ENCODE measurements at places on chromosomes 2 and 18.

- no peak for DNase-seq
These were observed 101.5 kb upstream of the MGAT5 start for GRCh38 chr2:134152045-134153010.

GRCh38 chr18:12038639-12039539 is 54.8 kb upstream of the ANKRD62 start:
- DNase-seq, result peak; percentile 79

DNA sequence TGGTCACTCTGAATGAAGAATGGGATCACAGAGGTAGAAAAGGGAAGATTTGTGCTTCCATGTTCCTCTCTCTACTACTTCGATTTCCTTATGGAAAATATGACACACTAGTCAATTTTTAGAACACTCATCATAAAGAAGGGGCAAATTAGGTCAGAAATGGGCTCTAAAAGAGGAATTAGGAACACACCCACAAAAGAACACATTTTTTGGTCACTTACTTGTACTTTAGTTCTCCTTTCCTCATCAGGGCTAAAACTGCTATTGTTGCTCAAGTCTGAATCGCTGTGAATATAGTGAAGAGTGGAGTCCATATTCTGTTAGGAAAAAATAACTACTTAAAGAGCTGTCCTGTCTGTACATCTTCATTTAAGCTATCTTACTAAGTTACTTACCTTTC is 52.6 kb downstream of the PPP4R1 start:
- no peak for DNase-seq

GRCh38 chr2:37367310-37367709 is 22.9 kb downstream of the QPCT start:
- DNase-seq, result no peak

DNA sequence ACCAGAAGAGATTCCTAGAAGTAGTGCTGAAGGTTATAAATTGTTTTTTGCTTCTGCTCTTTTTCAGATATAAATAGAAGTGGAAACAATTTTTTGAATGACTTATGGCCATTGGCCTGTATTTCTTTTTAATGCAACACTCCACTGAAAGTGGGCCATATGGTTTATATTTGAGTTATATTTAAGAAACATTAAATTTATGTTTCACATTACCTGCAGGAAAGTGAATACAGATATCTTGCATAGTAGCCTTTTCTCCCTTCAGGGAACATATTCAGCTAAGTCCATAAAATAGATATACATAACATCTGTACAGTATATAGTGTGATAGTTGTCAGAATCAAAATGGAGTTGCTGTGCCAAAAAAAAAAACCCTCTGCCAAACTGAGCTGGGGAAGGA is 53.1 kb upstream of the EFEMP1 start:
- no peak for DNase-seq

- no peak for DNase-seq
These were observed 580 bp downstream of the TMEM163 start for GRCh38 chr2:134718023-134718816.

DNA sequence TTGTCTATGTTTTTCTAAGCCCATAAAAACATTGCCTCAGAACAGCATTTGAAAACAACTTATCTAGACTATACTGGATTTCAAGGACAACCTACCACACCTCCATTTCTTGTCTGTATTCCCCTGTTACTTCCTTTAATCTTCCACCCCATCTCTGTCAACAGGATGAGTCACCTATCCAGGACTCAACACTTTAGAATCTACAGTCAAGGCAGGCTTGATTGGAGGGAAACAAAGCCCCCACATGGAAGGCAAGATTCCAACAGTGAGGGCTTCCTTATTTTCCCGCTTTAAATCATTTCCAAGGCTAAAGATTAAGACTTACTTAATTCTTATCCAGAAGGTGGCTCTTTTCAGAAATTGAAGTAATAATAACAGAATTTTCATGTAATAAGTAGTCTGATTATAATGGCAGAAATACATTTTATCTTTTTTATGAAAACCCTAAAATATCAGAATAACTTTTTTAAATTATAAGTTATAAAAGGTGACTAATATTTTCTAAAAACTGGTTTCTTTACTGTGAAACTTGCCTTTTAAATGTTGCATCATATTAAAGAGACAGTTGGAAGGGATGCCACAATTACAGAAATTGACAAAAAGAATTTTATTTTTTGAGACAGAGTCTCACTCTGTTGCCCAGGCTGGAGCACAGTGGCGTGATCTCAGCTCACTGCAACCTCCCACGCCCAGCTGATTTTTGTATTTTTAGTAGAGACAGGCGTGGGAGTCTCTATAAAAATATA is 138.7 kb upstream of the CCDC150 start:
- DNase-seq, result no peak

DNA sequence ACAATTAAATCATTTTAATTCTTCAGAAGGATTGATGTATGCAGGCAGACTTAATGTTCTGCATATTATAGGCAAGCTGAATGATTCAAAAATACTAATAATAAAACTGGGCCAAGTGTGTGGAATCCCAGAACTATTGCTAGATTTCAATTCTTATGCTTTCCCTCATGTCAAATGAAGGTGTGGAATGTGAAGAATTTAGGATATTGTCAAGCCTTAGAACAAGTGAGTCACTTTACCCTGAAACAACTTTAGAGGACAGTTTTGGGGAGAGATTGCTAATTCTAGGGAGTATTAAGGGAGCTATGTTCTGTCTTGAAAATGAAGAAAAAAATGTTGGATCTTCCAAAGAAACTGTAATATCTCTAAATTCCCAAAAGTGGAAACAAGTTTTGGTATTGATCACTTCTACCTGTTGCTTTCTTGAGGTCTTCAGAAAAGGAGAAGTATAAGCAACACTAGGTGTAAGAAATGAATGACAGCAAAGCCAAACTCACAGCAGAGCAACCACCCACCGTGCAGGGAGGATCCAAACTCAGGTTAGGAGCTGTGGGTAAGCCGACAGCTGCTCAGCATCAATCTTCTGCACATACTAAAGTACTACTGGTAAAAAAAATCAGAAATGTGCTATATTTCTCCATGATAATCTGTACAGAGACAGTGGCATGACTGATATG is 818.1 kb downstream of the SLC4A3 start:
- peak; percentile 27 for DNase-seq

- peak; percentile 52 for DNase-seq
These were observed 11.4 kb downstream of the OSGEPL1 start for GRCh38 chr2:189751080-189751658.

- no peak for DNase-seq
These were observed 253.4 kb downstream of the PIEZO2 start for GRCh38 chr18:10895976-10896375.

DNA sequence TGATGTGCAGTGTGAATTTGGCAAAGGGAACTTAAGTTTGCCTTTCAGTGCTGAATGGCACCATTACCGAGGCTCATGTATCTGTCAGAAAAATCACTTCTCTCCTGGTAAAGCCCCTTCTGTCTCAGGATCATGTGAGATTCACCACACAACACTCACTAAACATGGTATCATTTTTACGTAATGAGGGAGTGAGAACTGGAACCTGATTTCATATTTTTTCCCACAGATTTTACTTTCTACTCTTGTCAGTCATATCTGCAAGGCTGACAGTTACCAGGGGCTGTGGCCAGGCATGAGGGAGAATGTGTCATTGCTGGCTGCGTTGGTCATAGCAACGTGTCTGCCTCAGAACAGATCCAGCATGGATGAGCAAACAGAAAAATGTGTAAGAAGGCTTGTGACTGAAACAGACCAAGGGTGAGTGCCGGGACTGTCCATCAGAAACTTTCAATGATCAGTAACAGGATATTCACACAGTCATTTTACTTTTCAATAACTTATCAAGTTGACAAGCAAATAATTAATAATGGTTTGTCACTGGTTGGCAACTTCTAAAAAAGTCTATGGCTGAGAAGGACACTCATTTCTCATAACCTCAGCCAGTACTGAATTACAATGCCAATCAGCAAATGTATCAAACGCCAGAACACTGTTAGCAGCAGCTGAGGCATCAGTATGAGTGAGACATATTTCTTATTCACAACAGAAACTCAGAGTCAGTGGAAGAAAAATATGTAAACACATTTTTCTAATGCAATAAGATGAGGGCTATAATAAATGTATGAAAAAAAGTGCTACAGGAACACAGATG is 100.5 kb downstream of the CDC42EP3 start:
- peak; percentile 77 for DNase-seq

GRCh38 chr2:8622924-8623465 is 58.9 kb upstream of the ID2 start:
- DNase-seq, result no peak

DNA sequence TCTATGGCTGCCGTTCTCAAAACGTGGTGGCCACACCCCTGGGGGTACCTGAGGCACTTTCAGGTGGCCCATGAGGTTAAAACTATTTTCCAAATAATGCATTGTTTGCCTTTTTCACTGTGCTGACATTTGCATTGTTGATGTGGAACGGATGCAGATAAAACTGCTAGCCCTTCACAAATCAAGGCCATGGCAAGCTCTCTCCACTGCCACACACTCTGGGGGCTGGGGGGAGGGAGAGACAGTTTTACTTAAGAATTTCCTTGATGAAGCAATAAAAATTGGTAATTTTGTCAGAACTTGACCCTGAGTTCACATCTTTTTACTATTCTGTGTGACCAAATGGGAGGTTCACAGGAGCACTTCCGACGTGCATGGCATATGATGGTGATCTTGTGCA is 22.0 kb upstream of the TGIF1 start:
- DNase-seq, result no peak

GRCh38 chr2:219687272-219687671 is 59.8 kb downstream of the SLC4A3 start:
- DNase-seq, result peak; percentile 58

GRCh38 chr2:177161741-177162460 is 50.7 kb upstream of the HNRNPA3 start:
- DNase-seq, result peak; percentile 56

GRCh38 chr2:173359231-173359630 is 4.6 kb downstream of the CDCA7 start:
- peak; percentile 6 for DNase-seq

DNA sequence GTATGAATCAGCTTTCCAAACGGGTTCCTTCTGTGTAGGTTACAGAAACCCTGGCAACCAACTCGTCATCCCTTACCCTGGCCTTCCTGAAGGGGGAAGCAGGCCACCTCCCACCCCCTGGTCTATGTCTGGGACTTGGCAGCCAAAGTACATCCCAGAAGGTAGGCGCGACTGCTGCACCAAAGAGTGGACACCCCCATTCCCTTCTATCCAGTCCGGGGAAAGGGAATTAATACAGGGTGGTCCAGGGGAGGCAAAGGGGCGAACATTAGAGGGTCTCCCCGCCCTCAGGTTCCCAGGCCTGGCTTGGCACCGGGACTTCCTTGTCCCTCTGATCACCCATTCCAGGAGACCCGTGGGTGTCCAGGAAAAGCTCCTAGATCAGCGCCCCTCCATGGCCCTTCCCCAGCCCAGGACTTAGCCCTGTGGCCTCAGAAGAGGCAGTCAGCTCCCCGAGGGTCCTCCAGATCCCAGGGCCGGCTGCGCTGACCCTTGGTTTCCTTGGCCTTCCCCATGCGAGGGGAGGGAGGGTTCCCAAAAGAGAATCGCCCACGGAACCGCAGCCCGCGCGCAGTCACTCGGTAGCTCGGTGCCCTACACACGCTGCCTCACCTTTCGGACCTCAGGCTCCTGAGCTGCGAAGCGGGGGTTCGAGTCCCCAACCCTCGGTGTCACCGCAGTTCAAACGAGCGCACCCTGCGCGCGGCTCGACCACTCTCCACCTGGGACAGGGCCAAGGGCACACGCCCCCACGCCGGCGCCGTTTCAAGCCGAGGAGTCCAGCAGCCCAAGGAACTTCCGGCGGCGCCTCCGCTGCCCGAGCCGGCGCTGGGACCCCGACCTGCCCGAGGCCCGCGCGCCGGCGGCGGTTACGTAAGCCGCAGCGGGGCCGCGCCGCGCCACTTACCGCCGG is at the start of gene PER2:
Gene PER2, minus strand, starts transcription at position 874 of the 913 bp plus-strand sequence. CDS start 10,674 bp downstream, outside the sequence.
- DNase-seq, result peak; percentile 81

- peak; percentile 50 for DNase-seq
These were observed 393.5 kb downstream of the ERBB4 start for GRCh38 chr2:212145121-212145520.

DNA sequence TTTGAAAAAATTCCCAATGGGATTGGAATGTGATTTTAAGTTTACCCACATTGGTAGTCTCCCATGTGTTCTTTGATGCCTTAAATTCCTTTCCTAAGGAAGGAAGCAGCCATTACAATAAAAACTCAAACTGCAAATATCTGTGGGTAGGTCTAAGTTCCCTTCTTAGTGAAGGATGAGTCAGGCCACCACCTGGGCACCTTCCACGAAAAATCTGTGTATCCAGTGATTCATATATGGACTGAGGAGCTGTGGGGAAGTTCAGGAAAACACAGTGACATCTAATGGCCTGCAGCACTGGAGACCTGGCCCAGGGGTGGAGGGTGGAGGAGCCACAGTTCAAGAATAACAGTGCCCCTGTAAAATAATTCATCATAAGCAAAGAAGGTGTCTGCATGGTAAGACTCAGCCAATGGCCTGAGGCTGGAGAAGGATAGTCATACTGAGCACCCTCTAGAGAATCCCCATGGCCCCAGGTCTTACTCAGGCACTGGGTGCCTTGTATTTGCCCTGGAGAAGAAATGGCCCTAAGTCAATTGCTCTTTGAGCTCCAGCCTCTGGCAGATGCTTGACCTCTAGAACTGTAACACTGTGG is 248.6 kb downstream of the SP3 start:
- no peak for DNase-seq

DNA sequence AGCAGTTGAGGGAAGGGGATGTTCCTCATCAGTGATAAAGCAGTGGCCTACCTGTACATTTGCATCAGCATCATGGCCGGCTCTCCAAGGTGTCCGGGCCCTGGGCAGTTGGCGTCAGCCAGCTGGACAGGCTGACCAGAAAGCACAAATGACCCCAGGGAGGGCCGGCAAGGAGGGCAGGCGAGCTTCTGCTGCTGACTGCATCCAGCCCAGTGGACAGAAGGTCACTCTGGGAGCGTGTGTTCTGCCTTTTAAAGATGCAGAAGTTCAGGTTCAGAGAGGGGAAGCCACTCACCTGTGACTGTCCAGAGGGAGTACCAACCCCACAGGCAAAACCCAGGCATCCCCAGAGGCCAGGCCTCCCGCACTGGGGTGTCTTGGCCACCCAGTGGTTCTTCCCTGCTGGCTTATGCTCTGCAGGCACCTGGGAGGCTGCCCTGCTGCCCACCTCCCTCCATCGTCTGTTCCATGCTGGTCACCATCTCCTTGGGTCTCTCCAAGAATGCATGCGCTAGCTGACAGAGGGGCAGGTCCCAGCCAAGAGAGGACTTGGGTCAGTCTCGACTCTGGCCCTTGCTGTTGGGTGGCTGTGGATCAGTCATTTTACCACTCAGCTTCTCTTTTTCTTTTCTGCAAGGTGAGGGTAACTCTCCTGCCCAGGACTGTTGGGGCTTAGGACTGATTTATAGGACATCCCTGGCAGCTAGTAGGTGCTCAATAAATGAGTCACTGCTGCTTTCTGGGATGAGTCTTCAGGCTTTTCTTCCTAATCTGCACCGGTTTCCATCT is 89.9 kb downstream of the INHBB start:
- DNase-seq, result no peak

- DNase-seq, result no peak
These were observed 21.9 kb upstream of the DLX1 start for GRCh38 chr2:172063446-172063845.

All from fibroblast of pulmonary artery (primary cell).